ENCODE measurements at places on chromosomes 3 and 15.

GRCh38 chr3:120879411-120879810, 28.6 kb upstream of the STXBP5L start:
- no peak for DNase-seq

DNA sequence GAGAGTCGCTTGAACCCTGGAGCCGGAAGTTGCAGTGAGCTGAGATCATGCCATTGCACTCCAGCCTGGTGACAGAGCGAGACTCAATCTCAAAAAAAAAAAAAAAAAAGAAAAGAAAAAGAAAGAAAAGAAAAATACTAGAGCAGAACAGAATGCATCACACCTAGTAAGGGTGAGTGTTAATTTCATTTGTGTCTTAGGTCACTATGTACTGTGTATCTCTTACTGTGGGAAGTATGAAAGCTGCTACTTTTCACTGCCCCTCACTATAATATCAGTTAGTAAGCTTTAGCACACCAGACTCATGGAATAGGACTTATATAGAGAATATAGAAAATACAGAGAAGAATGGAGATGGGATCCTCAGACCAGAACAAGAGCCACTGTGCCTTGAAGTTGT, 45.9 kb upstream of the RASA2 start:
- DNase-seq, result no peak

- DNase-seq, result no peak
Observed at GRCh38 chr3:177905173-177906125, 630.8 kb upstream of the KCNMB2 start.

- DNase-seq, result no peak
Observed at GRCh38 chr15:69143756-69144436, 16.5 kb upstream of the GLCE start.

DNA sequence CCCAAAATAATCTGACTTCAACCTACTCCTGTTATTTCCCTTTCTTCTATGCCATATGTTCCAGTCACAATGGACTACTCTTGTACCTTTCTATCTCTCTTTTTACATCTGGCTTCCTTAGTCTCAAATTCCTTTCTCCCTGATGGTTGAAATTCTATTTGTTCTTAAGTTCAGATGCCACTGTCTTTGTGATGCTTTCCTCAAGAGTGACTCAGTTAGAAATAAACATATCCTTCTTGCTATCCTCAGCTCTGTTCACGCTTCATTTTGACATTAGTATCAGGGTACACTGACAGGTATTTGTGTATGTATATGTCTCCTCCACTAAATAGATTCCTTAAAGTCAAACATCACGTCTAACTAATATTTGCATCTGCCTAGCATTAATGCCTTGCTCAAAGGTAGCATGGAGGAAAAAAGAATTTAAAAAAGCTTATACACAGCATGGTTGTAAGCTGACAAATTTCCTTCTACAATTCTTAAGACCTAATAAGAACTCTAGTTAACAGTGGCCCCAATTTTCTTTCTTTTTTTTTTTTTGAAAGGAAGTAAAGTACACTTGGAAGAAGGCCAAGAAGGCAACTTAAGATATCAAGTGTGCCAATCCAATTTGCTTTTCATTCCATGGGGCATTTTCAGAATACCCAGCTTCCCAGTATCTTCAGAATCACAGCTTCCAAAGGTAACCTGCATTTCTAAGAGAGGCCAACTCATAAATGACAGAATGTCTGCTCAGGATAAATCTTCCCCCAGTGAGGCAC, 58.0 kb downstream of the CHAC1 start:
- DNase-seq, result no peak

DNA sequence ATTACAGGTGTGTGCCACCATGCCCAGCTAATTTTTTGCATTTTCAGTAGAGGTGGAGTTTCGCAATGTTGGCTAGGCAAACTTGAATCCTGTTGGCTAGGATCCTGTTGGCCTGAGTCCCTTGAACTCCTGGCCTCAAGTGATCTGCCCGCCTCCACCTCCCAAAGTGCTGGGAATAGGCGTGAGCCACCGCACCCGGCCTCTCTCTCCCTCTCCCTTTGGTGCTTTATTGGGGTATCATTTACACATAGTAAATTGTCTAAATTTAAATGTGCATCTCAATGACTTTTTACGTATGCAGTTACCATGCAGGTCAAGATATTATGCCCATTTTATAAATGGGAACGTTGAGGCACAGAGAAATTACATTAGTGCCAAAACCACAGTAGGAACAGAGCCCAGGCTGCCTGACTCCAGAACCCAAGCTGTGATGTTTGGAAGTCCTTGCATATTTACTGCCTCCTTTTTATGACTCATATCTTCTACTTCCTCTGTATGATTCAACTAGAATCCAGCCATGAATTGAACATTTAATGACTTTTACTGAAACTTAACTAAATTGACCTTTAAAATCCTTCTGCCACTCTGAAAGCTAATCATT, 34.0 kb upstream of the RPP14 start:
- DNase-seq, result no peak

GRCh38 chr3:56916716-56917360, 115.1 kb upstream of the ARHGEF3 start:
- peak; percentile 37 for DNase-seq

GRCh38 chr3:170419557-170420087, 954 bp downstream of the CLDN11 start:
- no peak for DNase-seq

DNA sequence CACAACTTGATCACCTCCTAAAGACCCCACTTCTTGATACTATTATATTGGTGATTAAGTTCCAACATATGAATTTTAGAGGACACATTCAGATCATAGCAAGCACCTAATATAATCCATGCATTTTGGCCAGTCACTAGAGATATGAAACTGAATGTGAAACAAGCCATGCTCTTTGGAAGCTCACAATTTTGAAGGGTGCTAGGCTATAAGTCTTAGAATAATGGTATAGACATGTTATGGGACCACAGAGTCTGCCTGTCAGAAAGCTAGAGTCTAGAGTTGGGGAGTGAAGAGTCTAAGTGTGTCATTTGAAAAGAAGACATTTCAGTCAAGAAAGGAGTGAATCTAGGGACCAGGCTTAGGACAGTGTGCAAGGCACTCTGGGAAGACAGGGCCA, 186.4 kb upstream of the SLC24A5 start:
- peak; percentile 54 for DNase-seq

DNA sequence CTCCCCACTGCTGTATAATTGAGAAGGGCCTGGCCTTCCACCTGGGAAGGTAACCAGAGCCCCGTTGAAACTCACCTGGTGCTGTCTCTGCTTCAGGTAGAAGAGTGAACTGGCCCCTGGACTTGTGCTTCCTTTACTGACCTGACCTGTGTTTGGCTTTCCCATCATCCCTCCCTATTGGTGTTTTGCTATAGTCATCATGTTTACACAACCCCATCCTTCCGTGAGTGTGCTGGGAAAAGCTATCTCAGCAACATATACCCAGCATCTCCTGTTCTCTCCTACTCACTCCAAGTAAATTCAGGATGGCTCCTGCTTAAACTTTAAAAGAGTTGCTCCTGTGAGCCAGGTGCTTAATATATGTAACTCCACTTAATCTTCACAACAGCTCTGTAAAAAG, 77.2 kb upstream of the TSC22D2 start:
- DNase-seq, result no peak

DNA sequence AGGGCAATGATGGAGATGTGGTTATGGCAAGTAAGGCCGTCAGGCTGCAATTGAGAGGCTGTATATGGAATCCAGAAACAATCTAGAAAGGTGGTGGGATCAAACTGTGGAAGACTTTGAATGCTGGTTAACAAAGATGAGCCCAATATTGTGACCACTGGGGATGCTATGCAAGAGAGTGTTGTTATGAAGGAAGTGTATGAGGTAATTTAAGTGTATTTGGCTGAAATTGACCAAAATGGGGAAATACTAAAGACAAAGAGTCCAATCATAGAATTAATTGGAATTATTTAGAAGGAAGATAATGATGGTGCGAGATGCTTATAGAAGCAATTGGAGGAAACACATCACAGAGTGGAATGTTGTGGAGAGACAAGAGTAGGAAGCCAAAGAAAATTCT, 24.5 kb downstream of the BTLA start:
- no peak for DNase-seq

GRCh38 chr3:133412183-133413132, 12.6 kb downstream of the BFSP2 start:
- DNase-seq, result no peak

DNA sequence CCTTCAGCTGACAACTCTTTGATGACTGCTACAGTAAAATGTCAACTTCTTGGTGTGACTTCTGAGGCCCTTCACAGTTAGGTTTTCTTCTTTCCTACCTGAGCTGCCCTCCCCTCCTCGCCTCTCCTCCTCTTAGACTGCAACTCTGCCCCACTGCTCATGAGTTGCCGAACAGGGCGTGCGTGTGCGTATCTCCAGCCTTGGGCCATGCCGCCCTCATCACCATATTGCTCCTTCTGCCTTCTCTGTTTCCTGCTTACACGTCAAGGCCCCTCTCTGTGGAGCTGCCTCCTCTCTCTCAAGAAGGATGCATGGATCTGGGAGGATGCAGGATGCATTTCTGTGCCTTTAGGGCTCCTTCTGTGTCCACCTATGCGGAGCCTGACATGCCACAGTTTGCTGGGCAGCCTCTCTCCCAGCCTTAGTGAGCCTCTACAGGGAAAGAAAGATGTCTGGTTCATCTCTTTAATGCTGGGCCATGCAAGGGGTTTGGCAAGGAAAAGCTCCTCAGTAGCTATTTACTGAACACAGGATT, 205.9 kb downstream of the RPLP1 start:
- DNase-seq, result no peak

- no peak for DNase-seq
Observed at GRCh38 chr3:15427981-15428380, 583 bp downstream of the EAF1 start.

- DNase-seq, result no peak
Observed at GRCh38 chr3:194773771-194774455, 88.2 kb downstream of the FAM43A start.

DNA sequence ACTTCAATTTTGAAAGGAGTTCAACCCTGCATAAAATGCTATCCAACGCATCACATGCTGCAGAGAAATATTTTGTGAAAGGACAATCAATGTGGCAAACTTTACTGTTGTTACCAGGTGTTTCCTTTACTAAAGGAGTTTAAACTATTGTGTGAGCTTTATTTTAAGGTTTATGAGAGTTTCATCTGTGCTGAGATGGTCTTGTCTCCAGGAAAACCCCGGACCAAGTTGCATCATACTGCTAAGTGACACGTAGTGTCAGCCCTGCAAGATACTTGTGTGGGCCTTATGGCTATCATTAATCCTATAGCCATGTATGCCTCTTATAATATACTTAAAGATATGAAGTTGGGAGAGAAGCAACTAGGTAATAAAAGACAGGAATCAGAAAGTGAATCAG, 94.5 kb upstream of the EPHA6 start:
- peak; percentile 91 for DNase-seq

GRCh38 chr15:43134157-43134635, 810 bp downstream of the TMEM62 start:
- peak; percentile 47 for DNase-seq

DNA sequence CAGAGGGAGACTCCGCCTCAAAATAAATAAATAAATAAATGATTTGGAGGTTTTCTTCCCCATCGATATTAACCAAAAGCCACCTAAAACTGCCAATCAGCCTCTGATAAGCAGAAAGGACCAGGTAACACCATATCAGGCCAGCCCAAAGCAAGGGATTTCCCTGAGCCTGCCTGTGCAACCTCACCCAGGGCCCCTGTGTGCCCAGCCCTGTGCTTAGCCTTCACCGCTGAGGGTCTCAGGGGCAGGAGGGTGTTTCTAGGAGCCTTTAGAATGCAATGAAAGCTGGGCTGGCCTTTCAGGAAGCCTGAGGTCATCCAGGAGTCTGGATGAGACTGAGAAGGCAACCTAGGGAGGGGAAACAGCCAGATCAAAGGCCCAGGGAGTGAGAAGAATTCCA, 35.4 kb downstream of the CYP11A1 start:
- DNase-seq, result no peak

- DNase-seq, result no peak
Observed at GRCh38 chr3:115930168-115930567, 306.9 kb downstream of the GAP43 start.

GRCh38 chr3:123503203-123503602, 54.3 kb upstream of the ADCY5 start:
- DNase-seq, result no peak

GRCh38 chr15:23467110-23467600, 20.1 kb upstream of the GOLGA6L2 start:
- peak; percentile 81 for DNase-seq

DNA sequence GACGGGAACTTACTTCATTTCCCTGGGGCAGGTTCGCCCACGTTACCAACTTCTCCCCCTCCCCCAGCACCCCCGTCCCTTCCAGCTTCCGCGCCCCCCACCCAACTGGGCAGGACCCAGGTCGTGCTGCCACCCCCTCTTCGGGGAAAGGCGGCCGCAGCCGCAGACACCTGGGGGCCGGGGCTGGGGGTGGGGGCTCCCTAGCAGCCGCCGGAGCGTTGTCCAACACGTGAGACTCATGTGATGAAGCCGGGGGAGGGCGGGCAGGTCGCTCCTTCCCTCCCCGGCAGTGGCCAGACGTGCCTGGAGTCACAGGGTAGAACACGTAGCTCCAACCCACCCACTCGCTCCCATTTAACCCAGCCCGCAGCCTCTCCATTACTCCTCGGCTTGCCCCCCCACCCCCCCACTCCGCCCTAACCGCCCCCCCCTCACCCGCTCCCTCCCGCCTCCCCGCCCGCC, 240 bp upstream of the BHLHE40 start:
- peak; percentile 87 for DNase-seq

DNA sequence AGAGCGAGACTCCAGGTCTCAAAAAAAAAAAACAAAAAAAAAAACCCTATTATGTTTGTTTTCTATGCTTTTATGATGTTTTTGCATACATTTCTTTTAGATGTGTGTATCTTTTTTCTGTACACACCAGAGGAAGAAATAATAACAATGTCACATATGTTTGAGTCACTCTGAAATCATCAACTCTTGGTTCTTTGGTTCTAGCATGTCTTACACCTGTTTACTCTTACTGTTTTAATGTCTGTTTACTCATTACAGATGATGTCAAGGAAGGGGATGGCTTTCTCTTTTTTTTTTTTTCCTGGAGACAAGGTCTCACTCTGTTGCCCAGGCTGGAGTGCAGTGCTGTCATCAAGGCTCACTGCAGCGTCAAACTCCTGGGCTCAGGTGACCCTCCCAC, 24.1 kb downstream of the RHOA start:
- DNase-seq, result no peak

- no peak for DNase-seq
Observed at GRCh38 chr15:61367953-61368352, 138.9 kb upstream of the RORA start.

DNA sequence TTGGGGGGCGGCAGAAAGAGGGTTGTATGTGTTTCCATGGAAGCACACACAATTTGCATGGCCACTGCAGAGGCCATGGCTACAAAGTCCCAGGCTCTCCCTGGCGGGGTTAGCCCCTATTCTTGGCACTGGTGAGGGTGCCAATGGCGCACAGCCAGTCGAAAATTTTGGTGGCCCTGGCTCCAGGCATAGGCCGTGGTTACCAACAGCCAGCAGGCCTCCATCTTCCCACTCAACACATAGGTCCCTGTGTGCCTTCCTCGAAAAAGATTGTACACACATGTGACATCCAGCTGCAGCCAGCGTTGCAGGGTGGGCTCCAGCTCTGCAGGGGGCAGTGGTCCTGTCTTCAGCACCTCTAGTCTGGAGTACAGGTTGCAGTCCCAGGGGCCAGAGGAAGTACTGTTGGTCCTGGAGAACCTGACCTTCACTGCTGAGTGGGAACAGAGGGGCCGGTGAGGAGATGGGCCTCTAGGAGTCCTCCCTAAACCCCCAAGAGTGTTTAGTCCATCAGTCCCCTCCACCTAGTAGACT, 7.1 kb downstream of the P4HTM start:
- DNase-seq, result no peak

All from MM.1S (cell line).